ENCODE measurements at places on chromosomes 11 and 22.
A peak's percentile ranks its signal among the peaks of the same experiment; 100 is the strongest.

DNA sequence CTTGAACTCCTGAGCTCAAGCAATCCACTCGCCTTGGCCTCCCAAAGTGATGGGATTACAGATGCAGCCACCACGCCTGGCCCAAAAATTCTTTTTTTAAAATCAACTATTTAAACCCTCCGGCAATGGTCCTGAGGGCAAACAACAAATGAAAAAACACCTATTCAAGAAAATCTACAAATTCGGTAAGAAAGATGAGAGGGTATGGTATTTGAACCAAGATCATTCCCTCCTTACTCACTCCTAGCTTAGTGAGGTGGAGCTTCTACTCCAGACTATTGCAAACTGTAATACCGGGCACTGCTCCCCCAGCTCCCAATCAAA is 2.1 kb downstream of the NF2 start:
- DNase-seq = no peak

DNA sequence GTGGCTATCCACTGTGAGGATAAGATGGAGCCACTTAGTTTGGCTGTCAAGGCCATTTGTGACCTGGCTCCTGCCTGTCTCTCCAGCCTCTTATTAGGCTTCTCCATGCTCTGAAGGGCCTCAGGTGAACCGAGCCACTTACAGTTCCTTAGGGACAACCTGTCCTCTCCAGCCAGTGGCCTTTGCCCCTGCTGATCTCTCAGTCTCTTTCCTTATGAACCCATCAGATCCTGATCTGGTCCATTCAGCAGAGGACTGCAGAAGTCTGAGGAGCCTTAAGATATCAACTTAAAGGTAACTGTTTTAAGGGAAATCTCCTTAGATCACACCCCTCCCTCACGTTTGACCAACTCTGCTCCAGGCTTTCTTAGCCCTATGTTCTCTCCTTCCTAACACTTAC is 2.4 kb downstream of the DUSP18 start:
- no peak for DNase-seq

DNA sequence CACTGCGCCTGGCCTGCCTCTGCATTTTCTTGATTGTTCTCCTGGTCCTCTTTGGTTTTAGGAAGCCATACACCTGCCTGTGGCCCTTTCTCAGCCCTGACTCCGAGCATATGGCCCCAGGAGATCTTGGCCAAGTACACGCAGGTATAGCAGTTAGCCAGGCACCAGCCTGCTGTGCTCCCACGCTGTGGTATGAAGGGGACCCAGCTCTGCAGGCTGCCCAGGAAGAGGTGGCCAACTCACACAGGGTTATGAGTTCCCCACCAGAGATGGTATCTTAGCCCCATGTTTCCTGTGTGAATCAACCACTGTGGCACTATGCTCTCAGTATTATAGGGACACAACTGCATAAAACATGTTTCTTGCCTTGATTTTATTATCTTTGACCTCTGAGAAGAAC is 31.1 kb downstream of the SGSM3 start:
- DNase-seq = no peak

DNA sequence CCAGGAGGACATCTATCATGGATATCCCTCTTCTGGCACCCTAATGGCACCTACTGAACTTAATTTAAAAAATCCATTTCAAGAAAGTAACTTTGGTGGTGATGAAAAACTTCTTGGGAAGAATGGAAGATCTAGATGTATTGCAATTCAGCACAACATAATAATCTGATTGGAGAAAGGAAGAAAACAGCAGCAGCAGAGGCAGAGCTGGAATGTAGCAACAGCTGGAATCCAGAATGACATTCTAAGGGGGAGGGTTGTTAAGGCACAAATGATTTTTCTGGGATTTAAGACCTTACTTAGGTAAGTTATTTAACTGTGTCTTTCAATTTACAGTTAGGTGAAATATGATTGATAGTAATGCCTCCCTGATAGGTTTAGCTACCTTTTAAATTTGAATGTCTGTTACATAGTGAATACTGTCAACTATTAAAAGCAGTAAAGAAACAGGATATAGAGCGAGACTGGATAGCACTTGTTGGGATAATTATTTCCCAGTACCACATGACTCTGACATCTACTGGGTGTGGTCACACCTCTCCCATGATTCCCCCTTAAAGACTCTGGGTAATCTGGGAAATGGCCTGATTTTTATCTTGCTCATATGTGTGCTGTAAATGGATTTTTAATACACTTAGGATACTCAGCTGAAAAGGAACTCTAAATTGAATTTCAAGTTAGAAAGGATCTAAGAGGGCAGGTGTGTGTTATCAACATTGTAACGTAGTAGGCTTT is 11.7 kb downstream of the CAPRIN1 start:
- DNase-seq = no peak

DNA sequence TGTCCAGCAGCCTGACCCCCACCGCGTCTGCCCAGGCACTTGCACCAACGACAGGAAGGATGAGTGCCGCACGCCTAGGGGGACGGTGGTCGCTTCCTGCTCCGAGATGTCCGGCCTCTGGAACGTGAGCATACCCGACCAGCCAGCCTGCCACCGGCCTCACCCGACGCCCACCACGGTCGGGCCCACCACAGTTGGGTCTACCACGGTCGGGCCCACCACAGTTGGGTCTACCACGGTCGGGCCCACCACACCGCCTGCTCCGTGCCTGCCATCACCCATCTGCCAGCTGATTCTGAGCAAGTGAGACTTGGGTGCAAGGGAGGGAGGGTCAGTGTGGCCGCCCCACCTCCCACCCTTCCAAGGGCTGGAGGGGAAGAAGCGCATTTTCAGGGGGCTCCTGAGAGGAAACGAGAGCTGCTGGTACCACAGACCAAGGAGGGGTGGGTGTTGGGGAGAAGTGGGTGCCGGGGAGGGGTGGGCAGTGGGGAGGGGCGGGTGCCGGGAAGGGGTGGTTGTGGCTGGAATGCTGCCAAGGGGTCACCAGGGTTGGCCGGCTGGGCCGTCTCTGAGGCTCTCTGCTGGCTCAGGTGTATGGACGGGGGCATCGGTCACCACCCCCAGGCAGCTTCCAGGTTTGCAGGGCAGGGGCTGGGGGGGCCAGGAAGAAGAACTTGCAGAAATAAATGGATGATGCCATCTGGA is 27.7 kb upstream of the MUC5B start:
- no peak for DNase-seq

DNA sequence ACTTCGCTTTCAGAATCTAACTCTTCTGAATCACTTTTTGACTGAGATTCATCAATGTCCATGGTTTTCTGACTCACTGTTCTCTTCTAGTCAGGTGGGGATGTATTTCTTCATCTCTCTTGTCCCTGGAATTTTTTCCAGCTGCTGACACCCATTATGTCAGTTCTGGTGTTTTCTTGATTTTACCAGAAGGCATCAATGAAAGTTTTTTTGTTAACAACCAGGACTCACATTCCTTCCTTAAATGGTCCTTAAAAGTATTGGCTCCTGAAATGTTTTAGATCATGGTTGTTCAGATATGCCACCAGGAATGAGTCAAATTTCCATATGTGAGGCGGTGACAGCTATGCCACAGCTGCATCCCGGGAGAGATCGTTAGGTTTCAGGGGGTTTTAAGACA is 12.9 kb downstream of the MICAL2 start:
- no peak for DNase-seq

DNA sequence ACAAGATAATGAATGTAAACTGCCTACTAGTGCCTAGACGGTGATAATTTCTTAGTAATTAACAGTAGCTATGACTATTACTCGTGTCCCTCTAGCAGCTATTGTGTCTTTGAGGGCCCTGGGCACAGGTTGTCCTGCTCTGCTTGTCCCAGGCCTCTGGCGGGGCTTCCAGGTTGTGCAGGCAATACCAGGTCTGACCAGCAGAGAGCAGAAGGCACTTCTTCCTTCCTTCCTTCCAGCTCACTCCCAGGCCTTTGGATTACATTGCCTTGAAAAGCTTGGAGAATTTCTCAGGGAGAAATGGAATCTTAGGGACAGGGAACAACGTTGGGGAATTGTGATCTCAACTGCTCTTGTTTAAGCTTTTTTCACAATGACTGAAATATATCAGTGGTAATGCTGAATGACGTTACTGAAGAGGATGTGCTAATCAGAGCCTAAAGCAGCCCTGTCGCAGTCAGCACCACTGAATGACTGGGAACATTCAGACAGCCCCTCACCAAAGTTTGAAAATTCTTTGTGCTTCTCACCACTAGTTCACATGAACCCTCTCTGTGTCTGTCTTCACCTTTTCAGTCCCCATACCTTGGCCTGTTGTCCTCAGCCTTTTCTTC is 8.4 kb upstream of the CCKBR start:
- DNase-seq = peak; percentile 51

DNA sequence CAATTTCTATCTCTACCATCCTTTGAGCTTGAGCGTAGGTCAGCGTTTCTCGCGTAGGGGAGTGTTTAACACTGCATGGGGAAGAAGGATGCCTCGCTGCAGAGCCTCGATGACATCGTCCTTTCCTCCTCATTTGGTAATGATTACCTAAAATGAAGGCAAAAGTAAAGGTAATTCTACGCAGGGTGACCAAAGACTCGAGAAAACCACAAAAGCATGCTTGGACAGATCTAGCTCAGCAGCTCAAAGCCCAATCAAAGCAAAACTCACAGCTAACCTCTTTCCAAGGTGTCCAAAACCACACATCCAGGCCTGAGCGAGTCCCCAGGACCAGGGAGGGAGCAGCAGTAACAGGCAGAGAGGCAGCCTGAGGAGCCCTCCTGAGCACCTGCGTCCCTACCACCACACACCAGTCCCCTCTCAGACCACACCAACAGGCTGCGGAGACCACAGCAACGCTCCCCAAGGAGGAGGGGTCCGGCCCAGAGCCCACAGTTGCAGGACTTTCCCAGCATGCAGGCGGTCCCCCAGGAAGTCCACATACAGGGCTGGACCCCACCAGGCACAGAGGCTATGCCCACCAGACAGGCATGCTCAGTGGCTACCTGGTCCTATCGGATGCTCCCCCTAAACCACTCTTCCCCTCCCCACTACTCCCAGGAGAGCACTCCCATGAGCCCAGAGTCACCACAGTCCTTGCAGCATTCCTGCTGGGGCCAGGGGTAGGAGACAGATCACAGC is 3.3 kb downstream of the BRD1 start:
- DNase-seq = no peak

DNA sequence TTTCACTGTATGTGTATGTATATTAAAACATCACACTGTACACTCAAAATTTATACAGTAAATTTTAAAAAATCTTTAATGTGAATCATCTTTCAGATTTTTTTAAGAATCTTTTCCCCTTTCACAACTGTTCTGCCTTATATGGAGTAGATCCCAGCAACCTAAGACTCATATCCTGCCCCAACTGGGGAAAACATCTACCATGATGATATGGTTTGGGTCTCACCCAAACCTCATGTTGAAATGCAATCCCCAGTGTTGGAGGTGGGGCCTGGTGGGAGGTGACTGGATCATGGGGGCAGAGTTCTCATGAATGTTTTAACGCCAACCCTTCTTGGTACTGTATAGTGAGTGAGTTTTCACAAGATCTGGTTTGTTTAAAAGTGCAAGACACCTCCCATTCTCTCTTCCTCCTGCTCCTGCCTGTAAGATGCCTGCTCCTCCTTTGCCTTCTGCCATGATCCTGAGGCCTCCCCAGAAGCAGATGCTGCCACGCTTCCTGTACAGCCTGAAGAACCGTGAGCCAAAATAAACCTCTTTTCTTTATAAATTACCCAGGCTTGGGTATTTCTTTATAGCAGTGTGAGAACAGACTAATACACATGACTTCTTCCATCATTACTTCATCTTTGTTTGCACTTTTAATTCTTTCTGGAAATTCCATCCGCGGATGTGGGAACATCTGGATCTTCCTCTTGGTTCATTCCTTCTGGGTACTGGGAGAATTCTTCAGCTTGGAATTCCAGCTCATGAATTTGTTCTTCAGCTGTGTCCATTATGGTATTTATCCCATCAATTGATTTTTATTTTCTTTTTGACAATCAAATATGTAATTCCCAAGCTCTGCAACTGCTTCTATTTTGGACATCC is 36.9 kb downstream of the LINC01488 start:
- no peak for DNase-seq

DNA sequence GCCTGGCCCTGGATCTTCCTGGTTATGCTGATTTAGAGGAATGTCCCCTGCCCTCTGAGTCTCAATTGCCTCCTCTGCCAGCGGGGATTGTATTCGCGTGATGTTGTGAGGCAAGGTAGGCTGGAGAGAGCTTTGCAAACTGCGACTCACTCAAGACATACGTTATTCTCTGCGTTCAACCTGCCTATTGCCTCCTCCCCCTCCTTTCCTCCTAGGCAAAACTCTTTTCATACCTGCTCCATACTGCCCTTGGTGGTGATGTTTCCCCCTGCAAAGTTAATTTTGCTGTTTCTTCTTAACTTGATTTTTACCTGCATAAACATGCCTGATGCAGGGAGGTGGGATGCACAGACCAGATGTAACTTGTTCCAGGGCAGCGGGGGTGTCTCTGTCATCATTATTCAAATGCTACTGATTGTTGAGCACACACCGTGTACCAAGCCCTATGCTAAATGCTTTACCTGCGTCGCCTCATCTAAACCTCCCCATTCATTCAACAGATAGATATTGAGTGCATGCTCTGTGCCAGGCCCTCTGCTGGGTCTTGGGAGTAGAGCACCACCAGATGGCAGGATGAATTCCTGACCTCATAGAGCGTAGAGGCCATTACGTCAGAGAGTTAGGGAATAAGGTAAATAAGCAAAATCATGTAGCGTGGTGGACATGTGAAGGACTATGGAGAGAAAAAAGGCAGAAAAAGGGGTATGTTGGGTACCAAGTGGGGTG is 29.0 kb downstream of the SGSM1 start:
- no peak for DNase-seq

GRCh38 chr22:46457502-46458488 is 79.6 kb downstream of the CELSR1 start:
- DNase-seq = no peak

Measured in inflammatory macrophage (primary cell).